ENCODE measurements at places on chromosomes 6 and 20. TPM values are rescaled to one million over a fixed set of nuclear protein-coding genes. Genes with fewer than 3 reads are reported as not detected.

DNA sequence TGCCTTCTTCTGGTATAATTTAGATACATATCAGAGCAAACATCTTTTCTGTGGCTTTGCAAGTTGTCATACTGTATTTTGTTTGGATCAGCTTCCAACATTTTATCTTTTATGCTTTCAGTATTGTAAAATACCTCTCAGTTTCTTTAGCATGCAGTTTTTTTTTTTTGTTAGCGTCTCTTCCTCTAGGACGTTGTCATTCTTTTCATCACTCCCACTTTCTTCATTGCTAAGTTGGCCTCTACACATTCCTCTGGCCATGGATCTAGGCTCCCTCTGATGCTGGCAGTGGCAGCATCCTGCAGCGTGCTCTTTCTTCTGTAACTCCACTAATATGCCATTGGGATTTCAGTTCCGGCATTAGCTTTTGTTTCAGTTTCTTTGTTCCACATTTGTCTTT is 21.7 kb downstream of the RPRD1B start:
- no peak for DNase-seq

The AVP gene
- not detected for total RNA-seq

DNA sequence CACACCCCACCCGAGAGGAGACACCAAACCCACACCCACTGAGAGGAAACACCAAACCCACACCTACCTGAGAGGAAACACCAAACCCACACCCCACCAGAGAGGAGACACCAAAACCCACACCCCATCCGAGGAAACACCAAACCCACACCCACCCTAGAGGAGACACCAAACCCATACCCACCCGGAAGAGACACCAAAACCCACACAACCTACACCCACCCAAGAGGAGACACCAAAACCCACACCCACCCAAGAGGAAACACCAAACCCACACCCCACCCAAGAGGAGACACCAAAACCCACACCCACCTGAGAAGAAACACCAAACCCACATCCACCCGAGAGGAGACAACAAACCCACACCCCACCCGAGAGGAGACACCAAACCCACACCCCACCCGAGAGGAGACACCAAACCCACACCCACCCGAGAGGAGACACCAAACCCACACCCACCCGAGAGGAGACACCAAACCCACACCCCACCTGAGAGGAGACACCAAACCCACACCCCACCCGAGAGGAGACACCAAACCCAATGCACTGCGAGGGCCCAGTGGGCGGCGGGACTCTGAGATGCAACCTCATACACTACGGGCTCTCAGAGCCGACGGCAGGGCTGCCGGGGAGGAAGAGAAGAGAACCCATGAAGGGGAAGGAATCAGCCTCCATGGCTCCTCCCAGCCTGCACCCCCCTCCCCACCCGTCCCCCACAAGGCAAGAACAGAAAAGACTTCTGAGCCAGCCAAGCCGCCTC is 83.3 kb downstream of the TAF4 start:
- no peak for DNase-seq

The FRK gene
- 0.05 TPM for total RNA-seq

The CDH4 gene
- total RNA-seq: not detected

The COL9A3 gene
- total RNA-seq: 0.32 TPM

All from activated T-helper 2 cell treated with anti-CD3 and anti-CD28 coated beads, Interferon-gamma antibody, Interleukin-2, Interleukin-4, amounts not matched to agents 10 μg/mL and 5 μg/mL and 100 μg/mL, durations not matched to agents 14 hours and 24 hours and 36 hours (primary cell).